ENCODE measurements at places on chromosomes 7 and 10. TPM values are rescaled to one million over a fixed set of nuclear protein-coding genes. Genes with fewer than 3 reads are reported as not detected.

DNA sequence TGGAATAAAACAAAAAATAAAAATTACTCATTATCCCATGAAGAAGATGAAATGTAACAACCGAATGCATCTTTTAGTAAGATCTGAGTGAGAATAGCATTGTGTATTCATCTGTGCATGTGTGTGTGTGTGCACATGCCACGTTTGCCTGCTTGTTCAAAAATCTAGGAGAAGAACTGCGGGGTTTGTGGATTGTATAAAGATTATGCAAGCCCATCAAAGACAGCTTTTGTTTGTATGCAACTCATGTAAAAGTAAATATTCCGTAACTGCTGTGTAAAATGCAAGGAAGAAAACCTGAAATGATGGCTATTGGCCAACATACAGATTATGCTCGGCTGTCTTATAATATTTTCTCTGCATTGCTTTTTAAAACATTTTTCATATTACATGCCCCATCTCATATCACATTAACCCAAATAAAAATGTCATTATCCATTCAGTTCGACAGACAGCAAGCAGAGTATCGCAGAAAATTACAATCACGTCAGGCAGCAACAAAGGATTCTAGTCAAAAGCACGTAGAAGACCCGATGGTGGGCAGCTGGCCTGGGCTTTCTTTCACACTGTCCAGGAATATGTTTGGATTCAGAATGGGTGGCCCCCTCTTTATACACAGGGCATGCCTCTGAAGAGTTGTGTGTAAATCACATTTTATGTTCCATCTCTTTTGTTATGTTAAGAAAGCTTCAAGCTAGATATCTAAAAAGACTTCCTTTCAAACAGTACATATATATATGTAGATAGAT is 114.0 kb downstream of the PARP12 start:
- 0 out of 2 replicates have a peak, but pooled peaks cover 4% of the 10 kb centered on the region for H3K4me1 ChIP-seq
- H3K4me3 ChIP-seq = no peak overlapping the region
- no peaks in the 10 kb centered on the region for H3K27me3 ChIP-seq

Gene AKR1D1
- 2.2 TPM for total RNA-seq

Gene ABCB4
- total RNA-seq = 0.18 TPM

Gene FAM131B
- 22.3 TPM for total RNA-seq

GRCh38 chr7:105261689-105262088 is 127.0 kb downstream of the SRPK2 start:
- no peak overlapping the region for H3K27ac ChIP-seq
- H3K27me3 ChIP-seq = no peaks in the 10 kb centered on the region
- H3K4me1 ChIP-seq = no peaks in the 10 kb centered on the region

GRCh38 chr10:29469481-29470354 is 165.1 kb downstream of the SVIL start:
- peaks cover 25% of the 10 kb centered on the region for H3K4me1 ChIP-seq
- H3K36me3 ChIP-seq = no peaks in the 10 kb centered on the region
- H3K27me3 ChIP-seq = no peaks in the 10 kb centered on the region
- H3K27ac ChIP-seq = peak overlapping the region; percentile 68

Gene SLC39A12
- total RNA-seq = not detected

Gene GTF2I
- total RNA-seq = 252 TPM

- no peak overlapping the region for H3K27ac ChIP-seq
- peaks cover 20% of the 10 kb centered on the region for H3K4me1 ChIP-seq
- no peaks in the 10 kb centered on the region for H3K27me3 ChIP-seq
- no peak overlapping the region for H3K4me3 ChIP-seq
- H3K36me3 ChIP-seq = no peaks in the 10 kb centered on the region
Observed at GRCh38 chr7:122682815-122683550, 15.9 kb downstream of the RNF133 start.

Gene C10orf71
- not detected for total RNA-seq

- peak overlapping the region; percentile 100 for H3K27ac ChIP-seq
- H3K36me3 ChIP-seq = no peaks in the 10 kb centered on the region
- peaks cover 9% of the 10 kb centered on the region for H3K4me1 ChIP-seq
- peak overlapping the region; percentile 79 for H3K4me3 ChIP-seq
- no peak for DNase-seq
- no peaks in the 10 kb centered on the region for H3K27me3 ChIP-seq
Observed at GRCh38 chr10:114173603-114173920, 441 bp downstream of the CCDC186 start.

Gene ZNF467
- total RNA-seq = 1.7 TPM

Gene AGBL3
- 6.1 TPM for total RNA-seq

Gene C7orf33
- total RNA-seq = 0.23 TPM

DNA sequence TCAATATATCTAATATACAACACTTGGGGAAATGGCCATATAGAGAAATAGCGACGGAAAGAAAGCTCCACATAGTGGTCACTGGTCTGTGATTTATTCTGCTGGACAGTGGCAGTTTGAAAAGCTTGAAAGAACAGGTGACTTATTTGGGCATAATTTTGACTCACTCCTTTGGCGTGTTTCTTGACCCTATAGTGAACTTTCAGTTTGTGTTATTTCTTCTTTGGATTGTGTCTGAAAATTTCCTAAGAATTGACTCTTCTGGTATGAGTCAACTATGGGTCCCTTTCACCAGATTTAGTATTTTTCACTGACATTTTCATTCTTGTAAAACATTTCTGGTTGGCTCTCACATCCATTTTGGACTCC is 25.8 kb upstream of the IMMP2L start:
- H3K27ac ChIP-seq = no peak overlapping the region
- H3K4me3 ChIP-seq = no peak overlapping the region
- no peaks in the 10 kb centered on the region for H3K4me1 ChIP-seq
- DNase-seq = no peak

- no peaks in the 10 kb centered on the region for H3K27me3 ChIP-seq
- H3K27ac ChIP-seq = no peak overlapping the region
- H3K36me3 ChIP-seq = no peaks in the 10 kb centered on the region
- H3K4me1 ChIP-seq = peaks cover under 1% of the 10 kb centered on the region
- no peak overlapping the region for H3K4me3 ChIP-seq
- no peak for DNase-seq
Observed at GRCh38 chr10:12150163-12150562, 20.7 kb downstream of the SEC61A2 start.

Gene FFAR4
- 2.7 TPM for total RNA-seq

- DNase-seq = peak; percentile 43
- H3K4me3 ChIP-seq = no peak overlapping the region
- no peaks in the 10 kb centered on the region for H3K27me3 ChIP-seq
Observed at GRCh38 chr7:120805636-120806388, 52.1 kb downstream of the TSPAN12 start.

GRCh38 chr10:121087129-121087528 is 236.0 kb downstream of the WDR11 start:
- no peaks in the 10 kb centered on the region for H3K36me3 ChIP-seq
- peaks cover 49% of the 10 kb centered on the region for H3K4me1 ChIP-seq
- H3K27me3 ChIP-seq = no peaks in the 10 kb centered on the region
- peak overlapping the region; percentile 6 for H3K27ac ChIP-seq
- DNase-seq = no peak
- no peak overlapping the region for H3K4me3 ChIP-seq

DNA sequence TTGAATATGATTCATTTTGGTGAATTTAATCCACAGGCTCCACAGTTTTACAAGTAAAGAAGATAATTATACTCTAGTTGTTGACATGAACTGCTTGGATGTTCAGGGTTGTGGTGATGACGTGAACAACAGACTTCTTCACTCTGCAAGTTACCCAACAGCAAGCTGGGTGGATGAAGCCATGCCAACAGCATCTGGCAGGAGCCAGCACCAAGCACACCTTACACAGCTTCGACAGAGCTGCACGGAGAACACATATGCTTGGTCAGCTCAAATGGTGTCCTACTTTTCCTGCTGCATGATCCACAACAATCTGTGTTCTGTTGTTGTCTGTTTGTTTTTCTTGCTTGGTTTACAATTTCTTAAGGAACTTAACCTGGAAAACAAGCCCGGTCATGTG is 9.8 kb downstream of the NOD1 start:
- H3K27me3 ChIP-seq = no peaks in the 10 kb centered on the region
- H3K4me1 ChIP-seq = no peaks in the 10 kb centered on the region

- H3K27me3 ChIP-seq = no peaks in the 10 kb centered on the region
- DNase-seq = no peak
- H3K27ac ChIP-seq = peak overlapping the region; percentile 97
Observed at GRCh38 chr7:5424749-5425506, 1.3 kb upstream of the TNRC18 start.

DNA sequence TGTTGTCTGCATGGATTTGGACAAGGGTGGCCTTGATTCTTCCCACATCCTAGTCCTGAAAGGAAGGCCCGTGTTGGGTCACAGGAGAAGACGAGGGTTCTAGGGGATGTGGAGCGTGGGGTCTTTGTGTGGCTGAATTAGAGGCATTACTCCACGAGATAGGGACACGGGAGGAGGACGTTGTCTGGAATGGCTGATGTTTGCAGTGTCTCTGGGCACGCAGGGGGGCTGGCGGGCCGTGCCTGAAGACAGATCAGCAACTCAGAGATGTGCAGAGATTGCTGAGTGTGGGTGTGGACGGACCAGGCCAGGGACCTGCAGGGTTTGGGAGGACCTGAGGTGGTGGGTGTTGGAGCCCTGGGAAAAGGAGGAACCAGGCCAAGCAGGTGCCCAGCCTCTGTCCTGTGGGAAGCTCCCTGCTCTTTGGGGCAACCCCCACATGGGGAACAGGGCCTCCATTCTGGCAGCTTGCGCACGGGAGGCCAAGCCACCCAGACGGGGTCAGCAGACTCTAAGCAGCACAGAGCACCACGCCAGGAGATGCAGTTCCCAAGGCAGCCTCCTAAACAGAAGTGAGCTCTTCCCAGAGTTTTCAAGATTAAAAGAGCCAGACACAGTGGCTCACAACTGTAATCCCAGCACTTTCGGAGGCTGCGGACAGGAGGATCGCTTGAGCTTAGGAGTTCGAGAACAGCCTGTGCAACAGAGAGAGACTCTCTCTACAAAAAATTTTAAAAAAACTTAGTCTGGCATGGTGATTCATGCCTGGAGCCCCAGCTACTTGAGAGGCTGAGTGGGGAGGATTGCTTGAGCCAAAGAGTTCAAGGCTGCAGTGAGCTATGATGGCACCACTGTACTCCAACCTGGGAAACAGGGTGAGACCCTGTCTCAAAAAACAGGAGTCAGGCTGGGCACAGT is 71.0 kb upstream of the GTF2I start:
- no peak for DNase-seq
- no peaks in the 10 kb centered on the region for H3K27me3 ChIP-seq
- peaks cover 2% of the 10 kb centered on the region for H3K36me3 ChIP-seq
- peaks cover 31% of the 10 kb centered on the region for H3K4me1 ChIP-seq

DNA sequence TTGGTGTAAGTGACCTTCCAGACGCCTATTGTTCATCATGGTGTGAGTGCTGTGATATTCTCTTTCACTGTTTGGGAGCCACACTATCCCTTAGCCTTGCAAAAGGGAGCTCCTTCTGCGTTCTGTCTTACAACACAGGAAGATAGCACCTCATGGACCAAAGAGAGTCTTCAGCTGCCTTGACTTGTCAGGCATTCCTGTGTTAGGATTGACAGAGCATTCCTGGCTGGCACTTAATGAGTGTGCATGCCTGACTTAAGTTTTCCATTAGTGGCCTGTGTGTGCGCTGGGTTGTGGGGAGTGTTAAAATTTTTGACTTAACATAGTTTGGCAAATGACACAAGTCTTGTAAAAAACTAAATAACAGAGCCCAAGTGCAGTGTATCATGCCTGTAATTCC is 21.9 kb upstream of the MSRB2 start:
- H3K36me3 ChIP-seq = no peaks in the 10 kb centered on the region
- H3K4me3 ChIP-seq = no peak overlapping the region
- no peak for DNase-seq
- no peaks in the 10 kb centered on the region for H3K4me1 ChIP-seq
- H3K27ac ChIP-seq = no peak overlapping the region

Gene RBAK
- 16.1 TPM for total RNA-seq

Gene SPDYE9
- total RNA-seq = not detected

Gene CCL24
- not detected for total RNA-seq

Gene CUZD1
- 2.1 TPM for total RNA-seq

Gene CRHR2
- not detected for total RNA-seq

DNA sequence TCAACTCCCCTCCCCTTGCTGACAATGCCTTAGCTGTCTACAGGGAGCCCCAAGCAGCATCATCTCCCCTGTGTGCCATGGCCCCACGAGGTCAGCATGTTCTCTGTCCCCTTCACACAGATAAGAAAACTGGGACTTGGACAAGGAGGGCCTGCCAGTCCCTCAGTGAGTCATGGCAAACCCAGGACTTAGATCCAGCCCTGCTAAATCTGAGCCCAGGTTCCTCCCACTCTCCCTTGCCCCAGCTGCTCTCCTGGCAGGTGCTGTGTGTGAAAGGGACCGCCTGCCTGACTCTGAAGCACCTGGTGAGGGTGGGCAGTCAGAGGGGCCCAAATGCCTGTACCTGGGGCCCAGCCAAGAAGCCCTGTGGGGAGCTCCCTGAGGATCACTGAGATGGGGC is 7.4 kb downstream of the CRHR2 start:
- no peaks in the 10 kb centered on the region for H3K4me1 ChIP-seq
- no peaks in the 10 kb centered on the region for H3K36me3 ChIP-seq
- no peaks in the 10 kb centered on the region for H3K27me3 ChIP-seq
- DNase-seq = no peak
- H3K27ac ChIP-seq = no peak overlapping the region

- H3K4me3 ChIP-seq = no peak overlapping the region
- no peaks in the 10 kb centered on the region for H3K4me1 ChIP-seq
- no peaks in the 10 kb centered on the region for H3K36me3 ChIP-seq
- H3K27me3 ChIP-seq = no peaks in the 10 kb centered on the region
Observed at GRCh38 chr7:63041786-63042185, 956.9 kb upstream of the ZNF722 start.

Gene ASAH2
- 7.3 TPM for total RNA-seq

Gene JCAD
- total RNA-seq = 13.0 TPM

Gene CTAGE6
- not detected for total RNA-seq

Gene GTF2IRD2
- 11.2 TPM for total RNA-seq

Gene SPDYE11
- not detected for total RNA-seq

Gene TUBB8
- not detected for total RNA-seq

Gene UCMA
- total RNA-seq = not detected

Gene ZNF365
- not detected for total RNA-seq

GRCh38 chr7:15648461-15648961 is 38.0 kb downstream of the MEOX2 start:
- H3K4me3 ChIP-seq = no peak overlapping the region
- DNase-seq = no peak
- no peaks in the 10 kb centered on the region for H3K27me3 ChIP-seq
- H3K4me1 ChIP-seq = no peaks in the 10 kb centered on the region
- H3K36me3 ChIP-seq = no peaks in the 10 kb centered on the region

Gene MLXIPL
- total RNA-seq = 15.6 TPM

- no peaks in the 10 kb centered on the region for H3K36me3 ChIP-seq
- H3K4me3 ChIP-seq = no peak overlapping the region
- H3K27ac ChIP-seq = no peak overlapping the region
- no peak for DNase-seq
- H3K4me1 ChIP-seq = no peaks in the 10 kb centered on the region
- H3K27me3 ChIP-seq = no peaks in the 10 kb centered on the region
Observed at GRCh38 chr7:154423231-154423630, 371.0 kb downstream of the DPP6 start.

DNA sequence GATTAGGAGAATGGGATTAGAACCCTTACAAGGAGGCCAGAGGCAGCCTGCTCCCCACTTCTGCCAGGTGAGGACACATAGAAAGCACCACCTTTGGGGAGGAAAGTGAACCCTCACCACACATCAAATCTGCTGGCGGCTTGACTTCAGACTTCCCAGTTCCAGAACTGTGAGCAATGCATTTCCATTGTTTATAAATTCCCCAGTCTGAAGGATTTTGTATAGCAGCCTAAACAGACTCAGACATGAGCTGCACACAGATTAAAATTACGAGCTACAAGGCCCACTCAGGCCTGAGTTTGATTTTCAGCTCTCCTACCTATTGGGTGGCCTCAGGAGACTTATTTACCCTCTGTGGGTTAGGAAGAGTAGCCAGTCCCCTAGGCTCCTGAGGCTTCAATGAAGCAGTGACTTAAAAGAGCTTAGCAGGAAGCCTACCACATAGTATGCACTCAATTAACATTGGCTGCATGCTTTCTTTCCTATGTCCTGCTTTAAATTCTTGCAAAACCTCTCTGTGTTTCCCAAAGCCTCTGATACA is 350.7 kb upstream of the ZMIZ1 start:
- no peaks in the 10 kb centered on the region for H3K27me3 ChIP-seq
- H3K4me1 ChIP-seq = no peaks in the 10 kb centered on the region
- no peak for DNase-seq

All from Caco-2 (cell line).